ENCODE measurements at places on chromosomes 13 and 19.

GRCh38 chr13:113764793-113765563 is 6.0 kb downstream of the TMEM255B start:
- DNase-seq, result no peak

GRCh38 chr19:55626350-55626749 is 2.0 kb upstream of the ZNF784 start:
- peak; percentile 66 for DNase-seq

DNA sequence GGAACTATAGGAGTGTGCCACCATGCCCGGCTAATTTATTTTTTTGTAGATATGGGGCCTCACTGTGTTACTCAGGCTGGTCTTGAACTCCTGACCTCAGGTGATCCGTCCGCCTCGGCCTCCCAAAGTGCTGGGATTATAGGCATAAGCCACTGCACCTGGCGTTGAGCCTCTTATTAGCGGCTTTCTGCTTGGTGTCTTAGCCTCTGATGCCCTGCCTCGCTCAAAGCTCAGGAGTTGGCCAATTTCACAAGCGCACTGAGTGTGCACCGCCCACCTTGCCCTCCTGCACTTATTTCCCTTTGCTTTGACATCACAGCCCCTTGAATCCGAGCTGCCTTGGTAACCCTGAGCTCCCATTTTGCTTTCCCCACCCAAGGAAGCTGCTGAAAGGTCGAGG is 10.1 kb downstream of the YIPF2 start:
- no peak for DNase-seq

DNA sequence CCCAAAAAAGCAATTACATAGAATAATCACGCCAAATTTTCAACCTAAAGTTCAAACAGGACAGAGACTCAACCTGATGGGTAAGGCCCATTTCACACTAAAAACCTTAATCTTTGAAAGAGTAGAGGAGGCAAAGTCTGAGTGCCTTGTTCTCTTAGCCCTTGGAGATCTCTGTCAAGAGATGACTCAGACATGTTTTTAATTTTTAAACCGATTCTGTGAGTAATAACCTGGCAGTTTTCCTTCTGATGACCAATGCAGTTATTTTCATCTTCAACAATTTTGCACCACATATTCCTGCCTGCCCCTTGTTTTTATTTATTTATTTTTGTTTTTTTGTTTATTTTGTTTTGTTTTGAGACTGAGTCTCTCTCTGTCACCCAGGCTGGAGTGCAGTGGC is 11.5 kb upstream of the TNFSF9 start:
- DNase-seq, result no peak

- peak; percentile 48 for DNase-seq
Measured at GRCh38 chr13:95185851-95186250, 115.4 kb downstream of the ABCC4 start.

- DNase-seq, result no peak
Measured at GRCh38 chr13:75145927-75146326, 336.0 kb downstream of the TBC1D4 start.

GRCh38 chr13:29496241-29496712 is 99.2 kb downstream of the SLC7A1 start:
- no peak for DNase-seq

DNA sequence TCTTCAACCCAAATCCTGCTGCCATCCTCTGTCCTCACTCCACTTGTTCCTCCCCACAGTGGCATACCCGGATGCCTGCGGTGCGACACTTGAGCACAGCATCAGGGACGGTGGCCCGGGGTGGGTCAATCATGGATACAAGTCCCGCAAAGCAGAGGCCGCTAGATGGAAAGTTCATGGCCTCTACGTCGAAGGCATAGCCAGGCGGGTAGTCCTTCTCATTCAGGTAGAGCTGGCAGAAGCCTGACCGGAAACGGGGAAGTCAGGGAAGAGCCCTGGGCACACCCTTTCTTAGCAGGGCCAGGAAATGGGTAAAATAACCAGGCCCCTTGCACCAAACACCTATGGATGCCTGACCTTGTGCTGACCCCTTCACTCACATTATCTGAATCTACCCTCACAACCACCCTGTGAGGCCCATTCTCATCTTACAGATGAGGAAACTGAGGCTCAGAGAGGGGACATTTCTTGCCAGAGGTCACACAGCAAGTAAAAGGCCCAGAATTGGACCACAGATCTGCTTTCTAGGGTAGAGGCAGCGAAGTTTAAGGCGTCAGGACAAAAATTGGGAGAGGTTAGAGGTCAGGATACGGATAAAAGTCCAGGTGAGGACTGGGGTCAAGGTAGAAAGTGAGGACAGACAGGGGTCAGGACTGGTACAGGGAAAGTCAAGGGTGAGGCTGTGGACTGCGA is 6.5 kb downstream of the ATP4A start:
- no peak for DNase-seq

GRCh38 chr19:39127812-39128515 is 2.4 kb downstream of the PAK4 start:
- DNase-seq, result no peak

GRCh38 chr13:79803989-79804388 is 323.0 kb downstream of the NDFIP2 start:
- DNase-seq, result no peak

GRCh38 chr13:72820156-72820897 is 38.4 kb downstream of the PIBF1 start:
- DNase-seq, result no peak

DNA sequence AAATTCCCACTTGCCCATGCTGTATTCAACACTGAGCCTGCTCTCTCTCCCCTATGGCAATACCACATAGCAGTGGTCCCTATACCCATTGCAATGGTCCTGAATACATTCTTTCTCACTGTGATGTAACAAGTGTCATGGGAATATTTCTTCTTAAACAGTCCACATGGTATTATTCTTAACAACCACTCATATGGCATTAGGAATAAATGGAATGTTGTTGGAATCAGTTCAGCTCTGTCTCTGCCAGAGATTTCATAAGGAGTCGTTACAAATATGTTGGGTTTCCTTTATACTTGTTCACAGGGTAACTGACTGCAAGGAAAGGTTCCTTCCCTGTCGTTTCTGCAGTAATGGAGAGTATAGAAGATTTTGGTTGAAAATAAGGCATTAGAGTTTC is 128.3 kb upstream of the SPATA13 start:
- DNase-seq, result no peak

GRCh38 chr13:99335603-99336002 is 28.4 kb upstream of the GPR183 start:
- no peak for DNase-seq

GRCh38 chr19:6204212-6204611 is 68.7 kb downstream of the ACSBG2 start:
- DNase-seq, result no peak

DNA sequence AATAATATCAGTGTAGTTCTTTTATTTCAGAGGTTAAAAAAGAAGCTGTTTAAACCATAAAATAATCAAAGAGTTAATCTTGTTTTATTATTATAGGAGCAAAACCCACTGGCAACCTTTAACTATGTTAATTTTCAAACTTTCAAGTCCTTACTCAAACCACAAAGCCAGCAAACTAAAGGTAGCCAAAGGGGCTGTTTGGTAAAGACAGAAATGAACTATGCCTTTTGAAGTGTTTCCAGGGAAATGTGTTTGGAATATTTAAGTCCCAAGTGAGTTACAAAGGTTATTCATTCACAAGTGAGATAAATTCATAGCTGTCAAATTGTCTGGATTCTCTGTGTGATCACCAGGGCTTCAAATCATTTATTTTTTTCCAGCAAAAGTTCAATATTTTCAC is 264.7 kb downstream of the MZT1 start:
- DNase-seq, result no peak

DNA sequence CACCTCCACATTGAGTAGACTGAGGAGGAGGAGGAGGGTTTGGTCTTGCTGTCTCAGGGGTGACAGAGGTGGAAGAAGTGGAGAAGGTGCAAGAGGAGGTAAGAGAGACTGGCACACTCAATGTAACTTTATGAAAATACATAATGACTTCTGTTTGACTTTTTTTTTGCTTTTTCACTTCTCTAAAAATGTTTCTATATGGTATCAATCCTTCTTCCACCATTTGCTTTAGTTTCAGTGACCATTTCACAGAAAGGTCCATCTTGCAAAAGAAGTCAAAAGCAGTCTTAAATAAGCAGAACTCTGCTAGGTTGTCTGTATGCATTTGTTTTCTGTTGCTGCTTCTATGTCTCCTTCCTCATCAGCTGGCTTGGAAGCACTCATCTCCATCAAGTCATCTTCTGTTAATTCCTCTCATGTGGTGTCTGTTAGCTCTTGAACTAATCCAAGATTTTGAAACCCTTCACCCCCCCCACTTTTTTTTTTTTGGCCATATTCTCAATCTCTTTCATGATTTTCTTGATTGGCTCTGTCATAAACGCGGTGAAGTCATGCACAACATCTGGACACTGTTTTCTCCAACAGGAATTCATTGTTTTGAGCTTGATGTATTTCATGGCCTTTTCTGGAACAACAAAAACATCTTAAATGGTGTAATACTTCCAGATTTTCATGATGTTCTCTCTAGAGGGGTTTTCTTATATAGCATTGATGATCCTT is 80.8 kb downstream of the KL start:
- DNase-seq, result no peak

- no peak for DNase-seq
Measured at GRCh38 chr13:111347438-111347837, 27.0 kb downstream of the TEX29 start.

DNA sequence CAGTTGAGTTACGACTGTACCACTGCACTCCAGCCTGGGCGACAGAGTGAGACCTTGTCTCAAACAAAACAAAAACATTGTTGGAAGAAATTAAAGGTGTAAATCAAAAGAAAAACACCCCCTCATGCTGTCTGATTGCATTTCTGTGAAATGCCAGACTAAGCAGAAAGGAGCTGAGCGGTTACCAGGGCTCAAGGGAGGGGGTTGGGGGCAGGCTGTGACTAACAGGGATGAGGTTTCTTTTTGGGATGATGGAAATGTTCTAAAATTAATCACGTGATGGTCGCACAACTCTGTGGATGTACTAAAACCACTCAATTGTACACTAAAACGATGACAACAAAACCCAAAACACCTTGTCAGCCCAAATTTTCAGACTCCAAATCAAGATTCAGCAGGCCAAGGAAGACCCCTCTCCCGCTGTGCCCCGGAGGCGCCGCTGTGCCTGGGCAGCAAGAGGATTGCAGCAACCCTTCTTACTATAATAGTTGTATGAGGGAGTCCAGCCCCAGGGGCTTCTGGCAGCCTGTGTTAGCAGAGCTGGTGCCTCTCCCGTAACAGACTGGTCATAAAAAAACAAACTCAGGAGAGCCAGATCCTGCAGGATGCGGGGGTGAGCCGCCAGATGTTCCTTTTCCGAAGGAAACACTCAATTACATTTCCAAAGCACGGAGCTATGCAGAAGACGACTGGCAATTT is 20.9 kb downstream of the CAPS start:
- DNase-seq, result no peak

DNA sequence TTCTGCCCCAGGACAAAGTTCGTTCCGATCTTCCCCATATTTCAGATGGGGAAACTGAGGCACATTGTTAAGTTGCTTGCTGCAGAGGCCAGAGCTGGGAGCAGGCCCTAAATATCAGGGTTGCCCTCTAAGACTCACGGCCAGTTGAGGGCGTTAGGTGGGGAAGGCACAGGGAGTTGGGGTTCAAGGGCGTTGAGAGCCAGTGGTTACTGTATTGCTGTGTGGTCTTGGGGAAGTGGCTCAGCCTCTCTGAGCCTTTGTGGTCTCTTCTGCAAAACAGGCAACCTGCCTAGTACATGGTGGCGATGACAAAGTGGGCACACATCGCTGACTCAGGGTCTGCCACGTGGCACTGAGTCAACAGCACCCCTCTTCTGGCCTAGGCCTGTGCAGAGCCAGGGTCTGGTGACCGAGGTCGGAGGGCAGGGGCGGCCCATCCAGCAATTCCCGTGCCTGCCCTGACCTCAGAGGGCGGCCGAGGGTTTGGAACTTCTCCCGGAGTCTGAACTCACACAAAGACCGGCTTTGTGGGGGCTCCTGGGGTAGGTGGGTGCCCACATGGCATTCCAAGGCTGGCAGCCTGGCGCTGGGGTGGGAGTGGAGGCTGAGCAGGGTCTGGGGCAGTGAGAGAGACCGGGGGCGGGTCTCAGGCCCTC is 10.2 kb downstream of the TNFAIP8L1 start:
- DNase-seq, result no peak

- DNase-seq, result no peak
Measured at GRCh38 chr19:45173816-45174215, 4.2 kb downstream of the TRAPPC6A start.

GRCh38 chr13:76683854-76684253 is 202.4 kb downstream of the KCTD12 start:
- DNase-seq, result no peak

DNA sequence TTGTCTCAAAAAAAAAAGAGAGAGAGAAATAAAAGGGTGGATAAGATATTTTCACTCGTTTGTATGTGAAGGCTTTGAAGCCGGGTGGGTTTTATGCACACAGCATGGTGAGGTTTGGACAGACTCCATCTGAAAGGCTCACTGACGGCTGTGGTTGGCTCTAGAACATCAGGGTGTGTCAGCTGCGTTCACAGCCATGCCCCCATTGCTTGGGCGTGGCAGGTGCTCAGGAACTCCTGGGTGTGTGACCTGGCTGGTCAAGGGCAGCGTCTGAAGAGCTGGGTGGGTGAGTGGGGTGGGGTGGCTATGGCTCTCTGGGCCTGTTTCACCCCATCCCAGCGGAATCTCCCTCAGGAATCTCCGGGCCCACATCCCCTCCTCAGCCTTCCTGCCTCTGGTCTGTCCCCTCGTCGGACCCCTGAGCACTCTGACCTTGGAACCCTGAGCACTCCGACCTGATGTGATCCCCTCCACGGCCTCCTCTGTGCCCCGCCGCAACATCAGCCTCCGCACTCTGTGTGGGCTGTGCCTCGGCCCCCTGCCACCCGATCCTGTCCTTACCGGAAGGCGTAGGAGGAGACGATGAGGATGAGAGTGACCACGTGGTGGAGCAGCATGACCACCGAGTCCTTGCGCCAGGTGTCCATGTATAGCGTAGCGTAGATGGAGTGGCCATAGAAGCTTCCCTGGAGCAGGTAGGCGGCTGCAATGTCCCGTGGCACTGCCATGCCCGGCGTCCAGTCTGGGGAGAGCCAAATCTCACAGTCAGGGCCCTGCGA is 12.2 kb downstream of the CERS1 start:
- no peak for DNase-seq

DNA sequence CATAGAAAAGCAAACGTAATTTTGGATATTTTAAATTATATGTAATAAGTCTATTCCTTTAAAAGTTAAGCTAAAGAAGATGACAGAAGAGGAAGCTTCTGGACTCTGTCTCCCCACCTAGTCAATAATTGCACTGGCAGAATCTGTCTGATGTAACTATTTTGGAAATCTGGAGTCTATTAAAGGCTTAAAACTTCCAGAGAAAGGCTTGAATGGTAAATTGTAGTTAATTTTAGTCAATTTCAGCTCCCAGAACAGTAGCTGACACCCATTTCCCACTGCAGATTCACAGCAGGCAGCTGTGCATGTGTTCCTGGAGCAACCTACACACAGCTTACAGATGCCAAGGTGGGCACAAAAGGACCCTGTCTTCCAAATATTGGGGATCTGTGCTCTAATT is 304.1 kb downstream of the PCDH20 start:
- no peak for DNase-seq

GRCh38 chr19:33389421-33390100 is 16.1 kb downstream of the CEBPG start:
- no peak for DNase-seq

- no peak for DNase-seq
Measured at GRCh38 chr13:41199079-41199478, 4.7 kb upstream of the KBTBD7 start.

Measured in stimulated activated CD4-positive, alpha-beta T cell treated with anti-CD3 and anti-CD28 coated beads, Interleukin-4, amount 100 ng/mL, for 4 hours (primary cell).